ENCODE measurements at places on chromosomes 6 and 20.

DNA sequence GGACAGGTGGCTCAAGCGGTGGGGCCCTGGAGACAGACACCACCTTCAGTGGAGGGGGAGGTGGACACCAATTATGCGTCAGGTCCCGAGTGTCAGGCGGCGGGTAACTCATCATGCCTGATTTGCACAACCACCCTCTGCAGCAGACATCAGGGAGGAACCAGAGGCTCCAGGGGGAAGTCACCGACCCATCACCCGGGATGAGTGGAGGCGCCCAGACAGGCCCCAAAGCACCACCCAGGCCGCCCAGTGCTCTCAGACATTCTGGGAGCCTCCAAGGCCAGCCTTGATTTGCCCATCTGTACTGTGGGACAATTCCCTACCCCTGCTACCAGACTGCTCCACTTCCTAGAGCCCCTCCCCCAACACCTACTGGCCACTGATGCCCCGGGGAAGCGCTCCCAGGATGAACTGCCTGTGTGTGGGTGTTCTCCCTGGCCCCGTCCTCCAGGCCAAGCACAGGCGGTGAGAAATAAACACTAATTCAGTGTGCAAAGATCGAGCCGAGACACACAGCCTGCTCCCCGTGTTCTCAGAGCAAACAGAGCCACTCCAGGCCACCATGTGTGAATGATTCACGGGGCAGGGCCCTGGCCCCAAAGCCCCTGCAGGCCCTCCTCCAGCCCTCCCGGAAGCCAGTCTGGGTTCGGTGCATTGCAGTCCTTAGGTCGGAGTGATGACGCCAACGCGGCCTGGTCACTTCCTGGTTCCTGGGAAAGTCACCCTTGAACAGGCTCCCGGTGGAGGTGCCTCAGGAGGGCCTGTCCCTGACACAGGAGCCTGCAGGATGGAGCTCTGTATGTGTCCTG, 107.2 kb downstream of the ASXL1 start:
- peak; percentile 88 for DNase-seq

DNA sequence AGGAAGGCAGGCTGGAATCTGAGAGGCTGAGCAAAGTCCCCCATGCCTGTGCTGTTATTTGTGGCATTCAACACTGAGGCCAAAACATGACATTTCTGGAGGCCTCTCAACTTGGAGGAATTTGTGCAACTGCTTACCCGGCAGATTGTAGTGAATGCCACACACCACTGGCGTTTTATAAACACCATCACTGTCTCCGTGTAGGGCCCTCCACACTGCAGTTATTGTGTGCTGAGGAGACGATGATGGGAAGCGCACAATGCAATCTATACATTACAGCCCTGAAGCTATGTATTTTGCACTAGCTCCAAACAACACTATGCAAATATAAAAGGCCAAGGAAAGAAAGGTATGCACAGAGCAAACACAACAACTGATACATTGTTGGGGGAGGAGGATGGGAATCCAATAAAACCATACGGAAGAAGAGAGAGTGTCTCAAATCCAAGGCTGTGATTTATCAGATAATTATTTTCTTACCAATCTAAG, 106.5 kb downstream of the SMLR1 start:
- DNase-seq, result no peak

GRCh38 chr20:3854462-3854871, 7.8 kb downstream of the MAVS start:
- no peak for DNase-seq

GRCh38 chr6:44047179-44047546, 80.1 kb downstream of the MRPL14 start:
- DNase-seq, result no peak

DNA sequence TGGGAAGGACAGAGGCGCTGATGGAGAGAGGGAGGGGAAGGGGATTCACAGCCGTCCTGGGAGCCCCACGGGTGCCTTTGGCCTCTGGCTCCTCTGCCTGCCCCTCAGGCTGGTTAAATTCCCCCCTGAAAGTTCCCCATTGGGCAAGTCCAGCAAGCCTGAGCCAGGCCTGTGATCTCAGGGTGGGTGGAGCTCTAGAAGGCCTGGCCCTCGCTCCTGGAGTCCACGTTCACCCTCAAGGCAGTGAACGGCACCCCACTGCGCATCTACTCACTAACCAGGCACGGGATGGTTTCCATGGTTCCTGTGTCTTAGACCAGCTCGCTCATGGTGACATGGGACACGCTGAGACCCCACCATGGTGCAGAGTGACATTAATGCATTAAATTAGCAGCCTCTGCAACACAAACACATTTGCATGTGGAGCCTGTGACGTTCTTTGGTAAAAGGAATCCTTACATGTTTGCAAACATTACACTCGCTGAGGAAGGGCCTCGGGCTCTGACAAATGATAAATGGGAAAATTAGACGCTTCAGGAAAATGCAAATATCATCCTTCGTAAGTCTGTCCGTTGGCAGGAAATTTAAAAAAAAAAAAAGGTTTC, 452.7 kb downstream of the PREX1 start:
- no peak for DNase-seq

- DNase-seq, result peak; percentile 93
Measured at GRCh38 chr6:3742426-3743344, 8.8 kb downstream of the PXDC1 start.

- no peak for DNase-seq
Measured at GRCh38 chr6:37956711-37957275, 137.3 kb downstream of the ZFAND3 start.

DNA sequence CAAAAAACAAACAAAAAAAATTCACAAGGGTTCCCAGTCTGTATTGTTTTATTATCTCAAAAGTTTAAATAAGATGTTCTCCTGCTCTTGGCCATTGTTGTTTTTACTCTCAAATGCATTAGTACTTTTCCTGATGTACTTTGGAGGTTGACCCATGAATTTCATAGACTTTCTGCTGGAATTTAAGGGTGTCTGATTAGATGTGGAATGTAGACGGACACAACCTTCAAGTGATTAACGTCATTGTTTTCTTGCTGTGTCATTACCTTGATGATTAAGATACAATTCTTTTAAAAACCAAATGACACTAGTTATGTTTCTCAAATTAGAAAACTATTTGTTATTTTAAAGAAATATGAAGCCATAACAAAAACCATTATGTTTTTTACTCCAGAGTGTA, 421.4 kb upstream of the RUNX2 start:
- DNase-seq, result no peak

All from upper lobe of right lung (tissue), 1 donor.